ENCODE measurements at places on chromosomes 5 and 9.

GRCh38 chr9:131465401-131465800 is 37.3 kb upstream of the POMT1 start:
- DNase-seq = no peak

DNA sequence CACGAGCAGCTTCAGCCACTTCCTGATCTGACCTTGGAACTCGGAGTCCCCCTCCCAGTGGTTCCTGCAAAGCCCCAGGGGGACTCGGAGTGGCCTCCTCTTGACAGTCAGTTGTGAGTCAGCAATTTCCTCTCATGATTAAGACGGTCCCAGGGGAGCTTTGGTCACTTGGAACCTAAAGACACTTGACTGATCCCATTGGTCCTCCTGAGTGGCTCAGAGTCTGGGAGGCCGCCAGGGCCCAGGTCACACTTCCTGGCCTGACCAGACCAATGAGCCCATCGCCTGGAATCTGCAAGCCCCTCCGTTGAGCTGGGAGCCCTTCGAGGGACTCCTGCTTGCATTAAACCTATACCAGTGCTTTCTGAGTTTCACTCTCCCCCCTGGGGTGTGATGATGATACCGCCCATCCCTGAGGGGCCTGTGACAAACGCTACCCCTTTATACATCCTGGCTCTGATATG is 29.1 kb downstream of the TSPAN17 start:
- DNase-seq = no peak

- no peak for DNase-seq
Observed at GRCh38 chr5:134411228-134411545, 494 bp downstream of the CDKN2AIPNL start.

DNA sequence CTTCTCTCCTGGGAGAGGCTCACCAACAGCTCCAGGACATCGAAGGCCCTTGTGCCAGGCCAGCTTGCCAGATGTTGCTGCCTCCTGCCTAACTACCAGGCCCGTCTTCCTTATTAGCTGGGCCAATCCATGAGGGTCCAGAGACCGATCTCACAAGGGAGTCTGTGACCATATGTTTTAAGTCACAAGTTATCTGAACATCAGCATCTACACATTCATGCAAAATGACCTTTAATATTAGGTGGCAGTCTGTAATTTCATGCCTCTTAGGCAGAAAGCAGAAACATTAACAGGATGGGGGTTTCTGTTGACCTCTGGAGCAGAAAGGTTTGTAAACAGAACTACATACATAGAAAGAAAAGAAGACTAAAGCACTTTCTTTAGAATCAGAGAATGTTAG is 75.1 kb upstream of the SLC25A51 start:
- no peak for DNase-seq

- DNase-seq = no peak
Observed at GRCh38 chr9:105621001-105621400, 41.3 kb upstream of the TAL2 start.

GRCh38 chr9:95901506-95901905 is 26.0 kb downstream of the ERCC6L2 start:
- no peak for DNase-seq

DNA sequence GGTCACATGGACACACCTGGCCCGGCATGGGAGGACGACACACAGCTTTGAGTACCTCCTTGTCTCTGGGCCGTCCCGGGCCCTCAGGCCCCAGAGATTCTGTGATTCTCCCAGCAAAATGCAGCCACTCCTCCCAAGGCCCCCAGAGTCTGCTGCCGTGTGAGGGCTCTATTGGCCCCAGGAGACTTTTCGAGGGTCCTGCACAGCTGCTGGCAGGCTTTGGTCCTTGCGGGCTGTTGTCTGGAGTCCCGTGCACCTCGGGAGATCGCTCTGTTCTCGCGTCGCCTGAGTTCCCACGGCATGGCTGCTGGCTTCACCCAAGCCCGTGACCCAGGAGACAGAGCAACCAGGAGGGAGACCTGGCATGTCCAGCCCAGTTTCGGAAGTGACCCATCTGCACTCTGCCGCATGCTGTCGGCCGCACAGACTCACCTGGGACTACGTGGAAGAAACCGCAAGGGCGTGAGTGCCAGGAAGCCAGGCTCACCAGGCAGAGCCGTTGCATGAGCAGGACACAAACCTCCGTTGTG is 46.8 kb upstream of the NKD2 start:
- no peak for DNase-seq

- no peak for DNase-seq
Observed at GRCh38 chr5:133851521-133851920, 116.9 kb downstream of the C5orf15 start.

DNA sequence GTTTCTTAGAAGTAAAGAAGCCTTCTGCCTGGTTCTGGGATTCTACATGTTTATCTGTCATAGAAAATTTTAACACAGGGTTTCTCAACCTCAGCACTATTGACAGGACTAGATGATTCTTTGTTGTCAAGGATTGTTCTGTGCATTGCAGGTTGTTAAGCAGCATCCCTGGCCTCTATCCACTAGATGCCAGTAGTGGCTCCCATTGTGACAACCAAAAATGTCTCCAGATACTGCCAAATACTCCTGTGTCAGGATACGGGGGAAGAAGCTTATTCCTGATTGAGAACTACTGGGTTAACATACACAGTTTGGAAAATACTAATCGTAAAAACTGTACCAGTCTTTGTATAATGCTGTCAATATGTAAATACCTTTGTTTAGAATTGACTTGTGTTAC is 167.1 kb downstream of the NIPBL start:
- no peak for DNase-seq

GRCh38 chr5:56426693-56427092 is 193.6 kb upstream of the ANKRD55 start:
- DNase-seq = no peak

DNA sequence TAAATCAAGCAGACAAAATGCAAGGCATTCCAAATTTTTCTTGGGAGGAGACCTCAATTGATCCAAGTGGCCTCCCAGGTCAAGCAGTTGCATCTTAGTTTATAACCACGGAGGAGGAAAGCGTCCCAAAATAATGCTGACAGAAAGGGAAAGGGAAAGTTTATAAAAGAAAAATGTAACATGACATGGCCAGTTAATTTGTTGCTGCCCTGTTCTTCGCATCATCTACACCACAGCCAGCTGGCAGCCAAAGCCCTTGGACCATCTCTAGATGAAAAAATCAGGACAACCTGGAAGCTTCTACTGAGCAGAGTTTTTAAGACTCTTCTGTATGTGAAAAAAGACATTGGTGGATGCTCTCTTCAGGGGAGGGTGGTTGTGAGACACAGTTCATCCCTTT is 128.8 kb upstream of the FBXL7 start:
- no peak for DNase-seq

DNA sequence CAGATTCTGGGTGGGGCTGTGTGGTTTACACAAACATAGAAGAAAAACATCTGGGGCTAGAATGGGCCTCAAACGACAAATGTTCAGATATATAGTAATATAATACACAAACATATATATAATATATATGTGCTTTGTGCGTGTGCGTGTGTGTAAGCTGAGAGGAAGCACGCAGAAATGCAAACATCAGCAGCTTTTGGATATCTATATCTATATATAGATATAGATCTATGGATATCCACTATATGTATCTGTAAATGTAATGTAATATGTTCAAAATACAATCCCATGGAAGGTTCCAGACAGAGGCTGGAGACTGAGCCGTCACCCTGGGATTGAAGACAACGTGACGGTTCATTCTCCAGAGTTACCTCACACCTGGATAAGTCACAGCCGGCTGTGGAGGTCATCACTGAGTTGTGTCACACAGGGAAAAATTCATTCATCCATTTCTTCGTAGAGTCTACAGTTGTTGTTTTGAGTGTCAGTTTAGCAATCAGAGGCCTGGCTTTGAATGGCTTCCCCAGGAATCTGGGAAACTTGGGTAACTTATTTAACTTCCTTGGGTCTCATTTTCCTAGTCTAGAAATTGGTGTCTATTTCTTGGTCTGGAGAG is 123.0 kb upstream of the CPEB4 start:
- no peak for DNase-seq

- DNase-seq = peak; percentile 94
Observed at GRCh38 chr5:150000256-150000989, at the start of the genes HMGXB3 and TIGD6. Gene HMGXB3, plus strand, starts transcription at chr5:150000739. Its CDS starts 4,114 bp downstream, at chr5:150004853. Gene TIGD6, minus strand, starts transcription at chr5:150000654. Its CDS starts 4,306 bp downstream, at chr5:149996348.

DNA sequence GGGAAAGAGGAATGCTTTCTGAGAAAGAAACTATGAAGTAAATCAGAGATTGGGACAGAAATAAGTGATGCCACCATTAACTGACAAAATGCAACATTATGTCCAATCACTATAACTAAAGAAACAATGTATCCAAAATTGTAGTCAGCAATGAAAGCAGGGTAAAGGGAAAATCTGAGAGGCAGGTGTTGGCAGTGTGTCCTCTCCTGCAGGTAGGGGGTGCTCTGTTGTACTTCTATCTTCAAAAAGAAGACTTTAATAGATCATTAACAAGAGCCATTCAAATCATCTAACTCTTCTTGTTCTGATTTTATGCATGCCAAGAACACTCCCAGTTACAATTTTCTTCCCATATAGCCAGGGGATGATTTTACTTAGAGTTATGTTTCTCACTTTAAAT is 1275.7 kb downstream of the PTPRD start:
- no peak for DNase-seq

DNA sequence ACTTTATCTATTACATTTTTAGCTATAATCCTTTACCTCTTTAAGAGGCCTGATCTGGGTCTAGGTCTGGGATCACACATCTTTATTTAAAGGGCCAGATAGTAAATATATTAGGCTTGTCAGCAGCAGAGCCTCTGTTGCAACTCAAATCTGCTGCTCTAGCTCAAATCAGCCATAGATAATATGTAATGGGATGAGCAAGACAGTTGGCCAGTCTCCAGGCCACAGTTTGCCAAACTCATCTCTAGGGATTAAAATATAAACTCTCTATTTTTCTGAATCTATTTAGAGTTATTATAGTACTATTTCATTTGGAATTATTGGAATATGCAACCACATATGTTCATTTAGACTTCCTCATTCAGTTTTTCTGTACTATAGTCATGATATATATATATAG is 115.9 kb upstream of the MINAR2 start:
- no peak for DNase-seq

DNA sequence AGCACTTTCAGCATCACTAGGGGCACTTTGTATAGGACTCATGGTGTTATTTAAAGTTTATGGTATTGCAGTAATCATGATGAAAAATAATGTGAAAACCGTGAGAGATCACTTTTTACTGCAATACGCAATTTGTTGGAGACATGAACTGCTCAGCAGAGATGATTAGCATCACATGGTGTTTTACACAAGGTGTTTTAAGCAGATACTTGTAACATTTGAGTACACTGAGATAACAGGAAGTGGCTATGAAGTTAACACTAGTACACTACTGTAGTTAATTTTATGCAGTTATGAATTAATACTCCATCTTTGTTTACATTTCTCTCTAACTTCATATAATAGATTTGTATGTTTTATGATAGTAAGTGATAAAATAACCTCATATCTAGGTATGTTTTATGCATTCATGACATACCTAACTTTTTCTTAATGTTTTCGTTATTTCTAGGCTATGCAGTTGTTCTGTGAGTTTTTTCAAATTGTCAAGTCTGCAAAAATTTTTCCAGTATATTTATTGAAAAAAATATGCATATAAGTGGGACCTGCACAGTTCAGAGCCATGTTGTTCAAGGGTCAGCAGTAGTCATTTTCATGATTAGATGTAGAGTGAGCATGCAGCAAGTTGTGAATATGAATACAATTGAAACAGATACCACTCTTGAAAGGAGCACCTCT is 13.0 kb downstream of the SUB1 start:
- DNase-seq = no peak

- DNase-seq = no peak
Observed at GRCh38 chr5:172426086-172426485, 28.2 kb downstream of the SH3PXD2B start.

DNA sequence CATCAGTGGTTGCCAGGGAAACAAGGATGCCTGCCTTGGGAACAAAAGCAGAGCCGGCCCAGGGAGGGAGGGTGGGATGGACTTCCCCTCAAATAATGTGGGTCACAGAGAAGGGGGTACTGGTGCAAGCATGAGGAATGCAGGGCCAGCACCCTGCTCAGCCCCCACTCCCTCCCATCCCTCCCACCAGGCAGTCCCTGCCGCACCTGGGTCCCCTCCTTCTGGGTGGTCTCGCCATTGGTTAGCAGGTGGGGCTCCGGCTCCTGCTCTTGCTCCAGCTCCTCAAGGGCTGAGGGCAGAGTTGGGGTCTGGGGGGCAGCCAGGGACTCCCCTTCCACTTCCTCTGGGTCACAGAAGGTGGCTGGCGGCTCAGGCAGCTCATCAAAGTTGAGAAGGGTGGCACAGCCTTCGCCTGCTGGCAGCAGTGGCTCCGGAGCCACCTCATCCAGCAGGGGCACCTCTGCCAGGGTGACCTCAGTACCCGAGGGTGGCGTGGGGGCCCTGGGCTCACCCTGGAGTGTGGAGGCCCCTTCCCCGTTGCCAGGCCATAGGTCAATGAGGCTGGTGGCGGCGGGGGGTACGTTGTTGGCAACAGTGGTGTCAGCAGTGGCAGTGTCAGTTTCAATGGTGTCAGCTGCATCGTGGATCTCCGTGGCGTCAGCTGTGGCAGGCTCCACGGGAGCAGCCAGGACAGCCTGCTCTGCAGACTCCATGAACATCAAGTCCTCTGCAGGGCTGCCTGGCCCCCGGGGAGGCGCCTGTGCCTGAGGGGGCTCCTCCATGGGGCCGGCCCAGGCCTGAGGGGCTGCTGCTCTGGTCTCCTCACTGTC is 11.5 kb downstream of the PRR7 start:
- DNase-seq = no peak

DNA sequence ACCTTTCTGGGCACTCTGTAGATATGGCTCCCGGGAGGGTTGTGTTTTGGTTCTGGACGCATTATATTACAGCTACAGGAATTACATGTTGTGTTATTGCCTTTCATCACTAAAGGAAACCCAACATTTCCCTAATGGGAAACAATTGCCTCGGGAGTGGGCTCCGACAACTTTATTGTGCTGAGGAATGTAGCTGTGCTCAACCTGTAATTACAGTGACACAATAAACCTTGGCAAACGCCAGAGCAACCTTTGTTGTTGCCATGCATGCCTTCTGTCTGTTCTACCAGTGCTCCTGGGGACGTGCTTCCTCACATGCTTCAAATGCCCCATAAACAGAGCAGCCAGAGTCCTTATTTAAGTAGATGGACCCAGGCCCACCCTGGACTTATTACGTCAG is 182.4 kb downstream of the DIRAS2 start:
- no peak for DNase-seq

DNA sequence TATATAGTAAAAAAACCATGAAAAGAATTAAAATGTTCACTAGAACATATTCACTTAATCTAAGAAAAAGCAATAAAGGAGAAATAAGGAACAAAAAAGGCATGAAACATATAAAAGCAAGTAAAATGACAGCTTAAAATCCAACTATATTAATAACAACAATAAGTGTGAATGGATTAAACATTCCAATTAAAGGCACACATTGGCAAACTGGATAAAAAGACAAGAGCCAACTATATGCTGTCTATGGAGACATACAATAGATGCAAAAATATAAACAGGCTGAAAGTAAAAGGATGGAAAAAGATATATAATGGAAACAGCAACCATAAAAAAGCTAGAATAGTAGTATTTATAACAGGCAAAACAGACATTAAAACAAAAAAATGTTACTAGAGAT is 70.1 kb downstream of the AP3B1 start:
- DNase-seq = no peak
